ENCODE measurements at places on chromosomes 12 and 14.

DNA sequence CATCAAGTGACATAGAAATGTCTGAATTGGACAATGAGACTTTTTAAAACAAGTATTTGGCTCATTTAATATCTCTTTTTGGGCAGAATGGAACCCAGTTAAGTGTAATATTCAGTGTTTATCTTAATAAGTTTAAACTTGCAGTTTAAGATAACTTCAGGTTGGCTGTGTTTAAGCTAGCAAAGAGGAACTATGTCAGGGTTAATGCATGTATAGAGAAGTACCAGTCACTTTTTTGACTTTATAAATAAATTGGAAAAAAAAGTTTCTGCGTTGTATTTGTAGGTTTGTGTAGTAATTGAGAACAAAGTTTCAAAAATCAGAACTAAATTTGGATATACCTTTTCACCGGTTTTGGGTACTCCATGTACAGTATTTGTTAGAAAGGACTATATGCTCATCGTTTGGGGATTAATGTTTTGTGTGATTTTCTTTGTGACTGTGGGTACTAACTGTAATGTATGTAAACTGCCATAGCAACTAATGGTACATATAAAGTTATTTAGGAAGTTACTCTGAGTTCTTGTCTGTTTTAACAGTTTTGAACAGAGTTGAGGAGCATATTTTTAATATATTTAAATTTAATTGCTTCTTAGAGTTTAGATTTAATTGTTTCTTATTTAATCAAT lies 4.5 kb downstream of the HMGA2 start:
- no peak for DNase-seq

- DNase-seq = no peak
These were observed 218.2 kb downstream of the PTPRO start for GRCh38 chr12:15540469-15540872.

DNA sequence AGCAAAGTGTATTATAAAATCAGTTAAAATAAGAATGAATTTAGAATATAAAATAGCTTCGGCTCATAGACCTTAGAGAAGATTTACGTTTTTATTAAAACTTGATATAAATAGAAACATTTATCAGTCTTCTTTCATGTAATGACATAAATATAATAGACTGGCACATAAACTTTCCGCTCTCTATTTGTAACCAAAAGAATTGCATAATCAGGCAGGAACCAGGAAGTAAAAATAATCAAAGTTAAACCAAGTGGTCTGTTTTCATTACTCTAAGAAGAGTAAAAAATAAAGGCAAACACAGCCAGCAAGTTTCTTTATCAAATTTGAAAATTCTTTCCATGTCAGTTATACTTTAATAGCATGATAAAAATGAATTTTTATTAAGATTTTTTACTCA lies 46.3 kb upstream of the ATP2A2 start:
- DNase-seq = no peak

- DNase-seq = no peak
These were observed 21.6 kb upstream of the CCND2 start for GRCh38 chr12:4251967-4252366.

DNA sequence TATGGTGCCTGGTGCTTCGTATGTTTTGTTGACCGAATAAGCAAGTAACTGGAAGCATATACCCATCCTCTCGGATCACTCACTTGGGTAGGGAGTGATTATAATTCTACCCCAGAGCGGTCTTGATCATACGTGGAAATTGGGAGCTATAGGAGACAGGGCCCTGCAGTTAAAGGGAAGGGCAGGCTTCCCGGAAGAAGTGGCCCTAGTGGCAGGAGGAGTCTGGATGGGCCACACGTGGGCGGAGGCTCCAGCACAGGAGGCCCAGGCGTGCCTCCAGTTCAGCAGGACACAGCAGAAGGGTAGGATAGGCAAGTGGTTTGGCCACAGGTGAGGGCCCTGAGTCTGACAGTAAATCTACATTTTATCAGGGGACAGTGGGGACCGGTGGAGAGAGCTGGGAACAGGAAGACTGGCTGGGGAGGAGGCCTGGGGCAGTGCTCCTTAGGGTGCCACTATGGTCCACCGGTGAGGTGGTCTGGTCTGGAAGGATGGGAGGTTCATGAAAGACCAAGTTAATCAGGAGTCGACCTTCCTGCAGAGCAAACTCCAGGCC lies 23.5 kb upstream of the YY1 start:
- DNase-seq = no peak

GRCh38 chr14:53144244-53144643 lies 8.9 kb downstream of the DDHD1 start:
- DNase-seq = no peak

DNA sequence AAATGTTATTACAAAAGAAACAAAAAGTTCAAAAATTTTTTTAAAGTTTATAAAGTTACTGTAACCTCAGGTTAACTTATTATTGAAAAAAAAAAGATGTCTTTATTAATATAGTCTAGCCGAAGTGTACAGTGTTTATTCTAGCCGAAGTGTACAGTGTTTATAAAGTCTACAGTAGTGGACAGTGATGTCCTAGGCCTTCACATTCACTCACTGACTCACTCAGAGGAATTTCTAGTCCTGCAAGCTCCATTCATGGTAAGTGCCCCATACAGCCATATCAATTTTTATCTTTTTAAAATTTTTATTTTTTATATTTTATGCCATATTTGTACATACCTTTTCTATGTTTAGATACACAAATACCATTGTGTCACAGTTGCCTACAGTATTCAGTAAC lies 10.4 kb downstream of the ATG2B start:
- no peak for DNase-seq

- no peak for DNase-seq
These were observed 502.3 kb upstream of the FOXG1 start for GRCh38 chr14:28264306-28264705.

GRCh38 chr12:50043854-50044253 lies 13.5 kb upstream of the ASIC1 start:
- no peak for DNase-seq

DNA sequence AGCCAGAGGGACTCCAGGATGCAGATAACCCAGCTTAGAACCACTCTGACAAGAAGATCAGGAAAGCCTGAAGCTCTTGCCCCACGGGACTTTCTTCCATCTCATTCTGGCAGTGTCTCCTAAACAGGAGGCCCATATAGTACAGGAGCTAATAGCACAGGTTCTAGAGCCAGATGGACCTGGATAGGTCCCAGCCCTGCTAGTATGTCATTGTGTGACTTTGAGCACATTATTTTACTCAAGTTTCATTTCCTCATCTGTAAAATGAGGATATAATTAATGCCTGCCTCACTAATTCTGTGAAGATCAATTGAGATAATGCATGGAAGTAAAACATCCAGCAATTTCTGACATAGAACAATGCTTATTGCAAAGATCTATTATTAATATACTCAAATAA lies 66.5 kb upstream of the GZMB start:
- DNase-seq = no peak

DNA sequence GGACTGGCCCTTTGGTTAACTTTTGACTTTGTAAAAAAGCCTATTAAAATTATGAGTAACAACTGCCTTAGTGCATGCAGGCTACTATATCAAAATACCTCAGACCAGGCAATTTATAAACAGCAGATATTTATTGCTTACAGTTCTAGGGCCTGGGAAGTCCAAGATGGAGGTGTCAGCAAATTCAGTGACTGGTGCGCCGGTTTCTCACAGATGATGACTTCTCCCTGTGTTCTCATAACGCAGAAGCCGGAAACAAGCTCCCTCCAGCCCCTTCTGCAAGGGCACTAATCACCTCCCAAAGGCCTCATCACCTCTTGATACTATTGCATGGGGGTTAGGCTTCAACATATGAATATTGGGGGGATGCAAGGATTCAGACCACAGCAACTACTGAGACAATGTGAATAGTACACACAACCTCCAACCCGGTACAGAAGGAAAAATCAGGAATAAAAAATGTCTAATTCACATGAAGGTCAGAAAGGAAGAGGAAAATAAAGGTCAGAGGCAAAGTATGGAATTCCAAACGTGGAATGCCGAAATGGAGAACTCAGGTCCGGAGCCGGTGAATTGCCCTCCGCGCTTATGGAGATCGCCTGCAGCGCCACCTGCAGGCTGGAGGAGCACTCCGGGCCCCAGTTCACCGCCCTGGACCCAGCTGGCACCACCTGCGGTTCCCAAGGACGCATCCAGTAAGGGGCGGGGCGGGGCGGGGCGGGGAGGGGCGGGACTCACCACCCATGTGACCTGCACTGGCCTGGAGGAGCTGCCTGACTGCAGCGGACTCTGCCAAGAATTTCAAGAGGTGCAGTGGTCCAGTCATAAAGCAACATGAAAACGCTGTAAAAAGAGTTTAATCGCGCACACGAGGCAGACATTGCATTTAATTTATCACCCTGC lies 203.4 kb downstream of the KIF26A start:
- DNase-seq = no peak

DNA sequence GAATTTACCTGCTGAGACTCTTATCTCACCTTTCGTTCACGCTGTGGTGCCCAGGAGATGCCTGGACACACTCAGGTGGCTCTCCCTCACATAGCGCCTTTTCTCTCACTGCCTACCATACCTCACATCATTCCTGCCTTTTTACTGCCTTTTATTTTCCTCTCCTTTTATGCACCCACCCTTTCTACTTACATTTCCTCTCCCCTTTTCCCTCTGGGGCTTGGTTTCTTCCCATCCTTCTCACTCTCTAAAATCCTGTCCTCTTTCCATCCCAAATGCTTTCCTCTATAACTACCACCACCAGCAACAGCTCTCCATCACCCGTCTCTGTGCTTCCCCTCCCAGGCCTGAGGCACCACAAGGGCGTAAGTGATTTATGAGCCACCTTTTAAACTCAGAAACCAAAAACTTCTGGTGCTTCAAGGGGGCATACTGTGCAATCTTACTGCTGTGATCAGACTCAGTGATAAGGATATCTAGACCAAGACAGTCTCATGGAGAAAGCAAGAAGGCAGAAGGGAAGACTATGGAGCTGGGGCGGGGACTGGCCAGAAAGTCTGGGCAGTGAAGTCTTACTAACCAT lies 32.7 kb upstream of the SMUG1 start:
- no peak for DNase-seq

DNA sequence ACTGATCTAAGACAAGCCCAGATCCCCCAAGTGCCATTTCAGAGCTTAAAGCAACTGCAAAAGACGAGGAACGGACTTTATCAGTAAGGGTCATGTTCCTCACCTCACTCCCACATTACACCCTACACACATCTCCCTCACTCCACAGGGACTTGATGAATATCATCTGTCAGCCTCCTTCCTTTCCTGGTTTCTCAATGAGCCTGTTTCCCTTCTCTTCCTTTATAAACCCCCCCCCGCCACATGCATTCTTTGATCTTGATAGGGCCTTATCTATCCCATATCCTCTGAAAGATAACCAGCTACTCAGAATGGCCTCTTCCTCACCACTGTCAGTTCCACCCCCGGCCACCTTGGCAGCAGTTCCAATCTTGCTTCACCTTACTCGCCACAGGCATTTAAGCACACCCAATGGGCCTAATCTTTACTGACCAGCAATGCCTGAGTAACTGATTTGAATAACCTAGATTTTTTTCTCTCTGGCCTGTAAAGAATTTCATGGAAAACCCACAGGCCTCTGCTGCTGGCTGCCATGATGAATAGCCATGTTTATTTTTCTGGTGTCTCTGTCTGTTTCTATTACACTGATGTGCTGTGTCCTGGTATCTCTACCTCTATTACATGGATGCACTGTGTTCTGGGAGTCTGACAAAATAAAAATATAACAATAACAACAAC lies 138.7 kb downstream of the PHLDA1 start:
- no peak for DNase-seq
